Stimulated activated CD4-positive, alpha-beta T cell treated with anti-CD3 and anti-CD28 coated beads, Interleukin-1b, Interleukin-23, amount 100 ng/mL, for 24 hours (primary cell): ENCODE measurements at places on chromosomes 3 and 15.

DNA sequence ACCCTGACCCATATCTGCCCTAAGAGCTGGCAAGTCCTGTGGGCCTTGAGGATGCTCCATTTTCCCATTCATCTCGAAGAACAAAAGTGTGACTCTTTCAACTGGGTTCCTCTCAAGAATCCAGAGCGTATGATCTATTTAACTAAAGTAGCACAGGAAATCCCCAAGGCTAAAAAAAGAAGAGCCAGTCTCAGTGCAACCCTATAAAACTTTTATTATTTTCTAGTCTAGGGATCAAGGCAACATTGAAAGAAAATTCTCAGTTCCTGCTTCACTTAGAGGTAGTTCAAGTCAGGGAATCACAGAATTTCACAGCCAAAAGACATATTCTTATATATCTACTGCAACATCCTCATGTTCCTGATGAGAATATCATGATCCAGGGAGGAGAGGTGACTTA lies 51.6 kb upstream of the GRM7 start:
- DNase-seq, result no peak

DNA sequence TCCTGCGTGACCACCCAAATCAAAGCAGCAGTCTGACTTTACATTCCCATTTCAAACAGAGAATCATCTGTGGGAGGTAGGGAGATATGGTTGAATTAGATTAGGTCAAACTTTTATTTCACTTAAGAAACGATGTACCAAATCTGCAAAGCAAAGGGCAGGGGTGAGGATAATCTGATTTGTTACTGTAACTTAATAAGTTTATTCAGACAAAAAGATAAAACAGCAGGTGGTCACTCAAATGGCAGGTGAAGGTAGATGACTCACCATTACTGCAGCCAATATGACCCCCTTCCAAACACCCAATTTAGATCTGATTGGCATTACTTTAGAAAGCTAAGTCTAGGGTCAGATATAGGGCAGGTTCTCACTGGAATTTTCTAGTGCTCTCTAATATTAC lies 651.0 kb upstream of the NAALADL2 start:
- no peak for DNase-seq

GRCh38 chr15:75693501-75694240 lies 19.0 kb downstream of the CSPG4 start:
- no peak for DNase-seq

- DNase-seq, result no peak
Observed at GRCh38 chr3:129598484-129598883, 8.0 kb downstream of the PLXND1 start.

- no peak for DNase-seq
Observed at GRCh38 chr3:53773611-53774368, 72.4 kb downstream of the CHDH start.

GRCh38 chr3:168514252-168514651 lies 418.5 kb upstream of the GOLIM4 start:
- DNase-seq, result no peak

GRCh38 chr3:133488785-133489367 lies 84.6 kb upstream of the CDV3 start:
- DNase-seq, result no peak

- DNase-seq, result no peak
Observed at GRCh38 chr15:90903733-90904536, 833 bp downstream of the MAN2A2 start.
